Right ventricle myocardium inferior (tissue), 1 donor: ENCODE measurements at places on chromosomes 1 and 21.

- DNase-seq, result no peak
Observed at GRCh38 chr1:52592637-52593323, 9.4 kb upstream of the GPX7 start.

- no peak for DNase-seq
Observed at GRCh38 chr1:171563675-171564074, 58.4 kb upstream of the MYOCOS start.

DNA sequence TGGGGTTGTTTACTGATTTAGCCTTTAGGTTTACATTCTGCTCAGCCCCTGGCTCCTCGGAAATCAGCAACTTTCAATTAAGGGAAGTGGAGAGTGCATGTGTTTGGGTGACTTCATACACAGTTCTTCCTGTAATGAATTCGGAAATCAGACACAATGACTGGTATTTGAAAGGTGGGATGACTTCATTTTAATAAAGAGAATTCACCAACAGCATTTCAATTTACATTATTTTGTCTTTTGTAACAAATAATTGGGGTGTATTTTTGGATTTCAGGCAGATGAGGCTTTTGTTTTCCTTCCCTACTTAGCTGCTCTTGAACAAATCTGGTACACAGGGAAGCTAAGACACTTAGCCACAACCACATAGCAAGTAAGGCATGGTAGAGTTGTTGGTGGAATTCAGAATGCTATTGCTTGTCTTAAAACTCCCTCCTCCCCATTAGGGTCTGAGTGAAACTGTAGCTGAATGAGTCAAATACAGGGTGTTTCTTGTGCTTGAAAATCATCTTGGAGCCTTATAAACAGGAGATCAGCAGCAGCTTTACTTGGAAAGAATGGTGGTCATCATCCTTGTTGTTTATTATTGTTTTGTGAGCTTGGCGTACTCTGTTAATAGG, 917 bp downstream of the STX12 start:
- DNase-seq, result no peak

GRCh38 chr1:147539122-147539575, 2.2 kb upstream of the BCL9 start:
- DNase-seq, result no peak

DNA sequence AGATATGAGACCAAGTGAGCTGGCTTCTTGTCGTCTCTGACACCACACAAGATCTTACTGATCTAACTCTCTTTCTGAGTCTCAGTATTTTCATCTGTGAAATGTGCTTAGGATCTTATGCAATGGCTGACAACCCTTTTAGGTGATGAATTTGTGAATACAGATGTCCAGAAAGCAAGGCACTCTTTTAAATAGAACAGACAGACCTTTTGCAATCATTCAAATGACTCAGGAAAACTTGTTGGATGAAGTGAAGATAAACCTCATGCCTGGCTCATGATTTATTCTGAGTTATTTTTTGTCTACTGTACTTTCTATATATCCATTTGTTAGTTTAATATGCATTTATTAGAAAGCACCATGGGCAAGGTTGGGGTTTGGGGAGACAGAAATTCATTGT, 411.3 kb downstream of the PTPRU start:
- DNase-seq, result no peak

GRCh38 chr1:36874271-36875060, 159.8 kb downstream of the GRIK3 start:
- DNase-seq, result no peak

DNA sequence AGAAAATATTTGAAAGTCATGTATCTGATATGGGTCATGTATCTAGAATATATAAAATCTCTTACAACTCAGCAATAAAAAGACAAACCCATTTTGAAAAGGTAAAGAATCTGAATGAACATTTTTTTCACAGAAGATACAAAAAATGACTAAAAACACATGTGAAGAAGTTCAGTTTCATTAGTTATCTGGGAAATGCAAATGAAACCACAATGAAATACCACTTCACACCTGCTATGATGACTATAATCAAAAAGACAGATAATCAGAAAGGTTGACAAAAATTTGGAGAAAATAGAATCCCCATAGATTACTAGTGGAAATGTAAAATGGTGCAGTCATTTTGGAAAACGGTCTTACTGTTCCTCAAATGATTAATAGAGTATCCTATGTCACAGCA, 631.0 kb downstream of the MRPL39 start:
- no peak for DNase-seq

DNA sequence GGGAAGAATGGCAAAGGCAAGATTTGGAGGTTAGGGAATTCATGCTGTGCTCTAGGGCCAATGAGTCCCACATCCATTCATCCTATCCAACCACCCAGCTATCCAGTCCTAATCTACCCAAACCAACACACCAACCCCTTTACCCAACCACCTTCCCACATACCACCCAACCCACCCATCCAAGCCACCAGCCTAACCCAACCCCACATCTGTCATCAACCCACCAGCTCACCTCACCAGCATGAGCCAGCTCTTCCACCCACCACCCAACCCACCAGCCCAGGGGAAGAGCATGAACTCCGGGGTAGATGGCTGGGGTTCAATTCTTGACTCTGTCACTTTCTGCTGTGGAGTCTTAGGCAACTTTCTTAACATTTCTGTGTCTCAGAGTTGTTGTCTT, 35.9 kb upstream of the DISP3 start:
- no peak for DNase-seq

DNA sequence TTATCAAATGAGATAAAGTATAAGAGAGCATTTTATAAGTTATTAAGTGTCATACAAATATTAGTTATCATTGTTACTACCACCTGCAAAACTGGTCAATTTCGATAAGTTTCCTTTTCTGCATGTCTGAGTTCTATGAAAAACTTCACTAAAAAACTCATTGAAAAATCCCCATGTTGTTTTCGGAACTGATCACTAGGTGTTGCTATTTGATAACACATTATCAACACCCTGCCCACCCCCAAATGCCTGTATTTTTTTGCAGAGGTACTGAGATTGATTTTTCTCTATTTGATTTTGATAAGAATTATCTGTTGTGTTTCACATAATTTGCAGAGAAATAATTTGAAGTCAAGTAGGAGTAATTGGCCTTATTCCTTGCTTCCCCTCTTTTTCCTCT, 22.1 kb upstream of the DISP1 start:
- DNase-seq, result no peak

DNA sequence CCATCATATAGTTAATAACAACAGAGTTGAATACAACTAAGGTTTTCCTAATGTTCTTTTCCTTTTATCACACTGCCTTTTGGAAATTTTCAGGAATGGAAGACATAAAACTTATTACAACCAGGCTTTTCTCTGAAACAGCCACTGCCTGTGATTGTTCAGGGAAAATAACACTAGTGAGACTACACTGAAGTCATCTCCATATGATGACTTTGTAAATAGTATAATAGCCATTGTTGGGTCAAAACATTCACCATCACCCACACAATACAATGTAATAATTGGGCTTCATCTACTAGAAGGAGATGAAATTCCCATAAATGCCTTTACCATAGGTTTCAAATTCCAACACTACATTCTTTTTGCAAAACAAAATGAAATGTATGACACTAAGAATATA, 5.0 kb downstream of the TESK2 start:
- DNase-seq, result no peak

- DNase-seq, result no peak
Observed at GRCh38 chr1:199774433-199775089, 252.9 kb upstream of the NR5A2 start.

- DNase-seq, result no peak
Observed at GRCh38 chr1:153860285-153860684, 62.5 kb downstream of the GATAD2B start.

- DNase-seq, result no peak
Observed at GRCh38 chr21:44062380-44062779, 44.8 kb upstream of the PWP2 start.
